ENCODE measurements at places on chromosomes 13 and 19. TPM values are rescaled to one million over a fixed set of nuclear protein-coding genes. Genes with fewer than 3 reads are reported as not detected.

Gene FAM216B
- 0.41 TPM for total RNA-seq

DNA sequence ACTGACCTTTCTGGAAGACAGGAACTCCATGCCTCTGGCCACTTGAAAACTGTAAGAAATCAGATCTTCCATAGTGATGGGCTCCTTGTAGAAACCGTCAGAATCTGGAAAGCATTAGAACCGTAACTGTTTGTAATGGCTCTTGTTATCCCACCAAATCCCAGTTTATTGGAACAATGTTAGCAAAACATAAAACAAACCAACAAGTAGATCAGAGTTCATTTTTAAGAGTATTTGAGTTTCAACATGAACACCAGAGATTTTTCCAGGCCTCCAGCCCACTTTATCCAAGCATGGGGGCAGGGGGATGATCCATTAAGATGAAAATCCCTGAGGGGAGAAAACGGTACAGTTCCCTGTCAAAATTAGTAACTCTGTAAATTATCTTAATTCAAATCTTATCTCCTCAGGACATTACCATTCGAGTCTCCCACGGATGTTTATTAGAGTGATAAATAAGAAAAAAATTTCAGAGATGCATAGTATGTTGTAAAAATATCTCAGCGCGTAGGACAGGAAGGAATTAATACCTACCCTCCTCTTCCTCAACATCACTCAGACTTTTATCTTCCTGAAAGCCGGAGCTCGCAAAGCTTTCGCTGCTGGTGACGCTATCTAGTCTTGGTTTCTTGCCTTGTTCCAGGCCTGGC lies 172.5 kb downstream of the FLT1 start:
- no peak for DNase-seq

Gene GNG8
- not detected for total RNA-seq

Gene GTF3A
- total RNA-seq: 94.6 TPM

GRCh38 chr13:107730813-107731212 lies 484.5 kb downstream of the LIG4 start:
- no peak for DNase-seq

- DNase-seq: no peak
Measured at GRCh38 chr13:61830475-61830874, 414.8 kb upstream of the PCDH20 start.

Gene WDR87
- total RNA-seq: not detected
